ENCODE measurements at places on chromosomes 16 and 17.

DNA sequence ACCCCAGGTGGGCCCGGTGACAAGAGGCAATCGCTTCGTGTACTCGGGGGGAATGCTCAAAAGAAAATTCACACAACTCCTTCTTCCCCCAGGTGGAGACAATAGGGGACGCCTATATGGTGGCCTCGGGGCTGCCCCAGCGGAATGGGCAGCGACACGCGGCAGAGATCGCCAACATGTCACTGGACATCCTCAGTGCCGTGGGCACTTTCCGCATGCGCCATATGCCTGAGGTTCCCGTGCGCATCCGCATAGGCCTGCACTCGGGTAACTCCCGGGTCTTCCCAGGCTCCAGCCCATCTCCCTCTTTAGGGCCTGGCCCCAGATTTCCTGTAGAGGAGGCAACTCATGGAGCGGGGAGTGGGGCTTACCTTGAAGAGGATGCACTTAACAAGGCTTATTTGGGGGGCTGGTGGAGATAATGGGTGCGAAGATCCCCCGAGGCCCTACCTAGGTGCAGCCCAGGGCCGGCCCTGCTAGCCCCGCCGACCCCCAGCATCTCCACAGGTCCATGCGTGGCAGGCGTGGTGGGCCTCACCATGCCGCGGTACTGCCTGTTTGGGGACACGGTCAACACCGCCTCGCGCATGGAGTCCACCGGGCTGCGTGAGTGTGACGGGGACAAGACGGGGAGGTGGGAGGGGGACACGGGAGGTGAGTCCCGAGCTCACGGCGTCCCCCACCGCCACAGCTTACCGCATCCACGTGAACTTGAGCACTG, 13.0 kb downstream of the GUCY2D start:
- no peak for DNase-seq

- no peak for DNase-seq
Observed at GRCh38 chr17:77529328-77529650, 388.5 kb downstream of the SEC14L1 start.

DNA sequence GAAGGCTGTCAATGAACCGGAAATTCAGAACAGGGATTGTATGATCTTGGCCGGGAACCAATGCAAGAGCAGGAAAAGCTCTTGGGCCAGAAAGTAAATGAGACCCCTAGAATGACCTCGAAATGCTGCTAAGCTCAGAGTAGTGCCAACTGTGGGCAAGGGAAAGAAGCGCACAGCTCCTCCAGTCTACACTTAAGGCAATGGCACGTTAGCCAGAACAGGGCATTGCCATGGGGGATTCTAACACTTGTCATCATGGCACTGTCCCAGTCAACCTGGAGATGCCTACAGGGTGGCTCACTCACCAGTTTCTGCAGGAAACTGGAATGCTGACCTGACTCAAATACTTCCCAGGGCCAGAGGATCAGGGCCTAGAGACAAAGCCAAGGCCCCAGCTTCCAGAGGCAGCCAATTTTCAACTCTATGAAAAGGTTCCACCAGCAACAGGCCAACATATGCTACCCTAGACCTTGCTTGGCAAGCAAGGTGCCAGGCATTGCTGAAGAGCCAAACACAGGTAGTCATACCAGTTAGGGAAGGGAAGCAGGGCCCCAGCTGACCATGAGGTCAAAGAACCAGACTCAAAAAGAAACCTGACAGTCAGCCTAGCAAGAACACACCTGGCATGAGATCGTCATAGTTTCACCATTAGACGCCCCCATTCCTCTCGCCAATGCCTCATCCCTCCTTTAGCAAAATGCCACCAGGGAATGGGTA, 34.9 kb downstream of the ARHGAP17 start:
- no peak for DNase-seq

DNA sequence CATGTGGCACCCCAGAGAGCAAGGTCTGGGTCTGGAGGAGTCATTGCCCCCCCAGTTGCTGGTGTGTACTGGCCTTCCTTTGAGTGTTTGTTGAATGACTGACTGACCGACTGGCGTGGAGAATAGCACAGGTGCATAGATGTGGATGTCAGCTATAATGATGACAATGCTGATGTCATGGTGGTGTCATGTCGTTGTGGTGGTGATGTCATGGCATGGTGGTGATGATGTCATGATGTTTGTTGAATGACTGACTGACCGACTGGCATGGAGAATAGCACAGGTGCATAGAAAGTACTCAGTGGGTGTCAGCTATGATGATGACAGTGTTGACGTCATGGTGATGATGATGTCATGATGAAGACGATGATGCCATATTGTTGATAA, 22.1 kb downstream of the TMEM114 start:
- no peak for DNase-seq

GRCh38 chr17:36504156-36504545, 17.7 kb downstream of the ZNHIT3 start:
- no peak for DNase-seq

- DNase-seq = no peak
Observed at GRCh38 chr17:72631949-72632684, 460.4 kb downstream of the SLC39A11 start.

- no peak for DNase-seq
Observed at GRCh38 chr16:25079637-25080378, 31.7 kb upstream of the LCMT1 start.

- no peak for DNase-seq
Observed at GRCh38 chr17:45046537-45047125, 4.8 kb downstream of the DCAKD start.

- no peak for DNase-seq
Observed at GRCh38 chr16:26709175-26709574, 357.6 kb upstream of the C16orf82 start.

GRCh38 chr17:45825792-45826191, 18.9 kb upstream of the SPPL2C start:
- no peak for DNase-seq

All from fibroblast of villous mesenchyme (primary cell).